ENCODE measurements at places on chromosomes 12 and 14. TPM values are rescaled to one million over a fixed set of nuclear protein-coding genes. Genes with fewer than 3 reads are reported as not detected.

The TRHDE gene
- total RNA-seq = 3.8 TPM

The AJUBA gene
- total RNA-seq = 6.4 TPM

The ZDHHC22 gene
- not detected for total RNA-seq

The WNT1 gene
- total RNA-seq = not detected

DNA sequence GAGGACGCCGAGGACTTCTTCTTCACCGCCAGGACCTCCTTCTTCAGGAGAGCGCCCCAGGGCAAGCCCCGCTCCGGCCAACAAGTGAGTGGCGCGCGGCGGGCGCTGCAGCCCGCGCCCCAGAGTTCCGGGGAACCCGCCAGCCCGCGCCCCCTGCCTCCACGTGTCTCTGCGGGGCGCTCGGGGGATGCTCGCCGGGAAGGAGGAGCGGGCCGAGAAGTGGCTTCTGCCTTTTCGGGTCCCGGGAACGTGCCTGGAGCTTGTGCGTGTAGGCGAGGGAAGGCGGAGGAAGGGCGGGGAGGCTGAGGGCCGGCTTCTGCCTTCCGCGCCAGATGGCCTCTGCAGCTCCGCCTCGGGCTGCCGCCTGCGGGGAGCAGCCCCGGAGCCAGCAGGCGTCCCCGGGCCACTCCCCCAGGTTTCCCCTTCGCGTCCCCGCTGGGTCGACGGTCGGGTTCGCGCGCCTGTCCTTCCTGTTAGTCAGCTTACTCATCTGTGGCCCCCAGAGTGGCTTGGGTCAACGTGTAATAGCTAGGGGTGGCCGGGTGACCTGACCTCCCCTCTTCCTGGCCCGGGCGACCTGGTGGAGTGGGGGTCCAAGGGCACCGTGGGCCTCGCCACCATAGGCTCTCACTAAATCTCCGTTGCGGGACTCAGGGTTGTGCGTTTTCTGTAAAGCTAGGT is 505 bp downstream of the RASSF3 start:
- DNase-seq = peak; percentile 89

All from right cardiac atrium (tissue), 5 donors.